Activated naive CD4-positive, alpha-beta T cell treated with anti-CD3 and anti-CD28 coated beads for 36 hours (primary cell): ENCODE measurements at places on chromosomes 4 and X. TPM values are rescaled to one million over a fixed set of nuclear protein-coding genes. Genes with fewer than 3 reads are reported as not detected.

The FHIP1A gene
- 0.07 TPM for total RNA-seq

The POLN gene
- total RNA-seq: 0.91 TPM

The RPL34 gene
- total RNA-seq: 2,004 TPM

The CT45A1 gene
- not detected for total RNA-seq

The KLKB1 gene
- not detected for total RNA-seq

The CRMP1 gene
- total RNA-seq: not detected

The RNF128 gene
- total RNA-seq: not detected

The MAGEE2 gene
- not detected for total RNA-seq

GRCh38 chrX:72663737-72664136 is 50.4 kb downstream of the PHKA1 start:
- H3K4me3 ChIP-seq: no peak overlapping the region
- H3K36me3 ChIP-seq: peaks cover 1% of the 10 kb centered on the region
- H3K4me1 ChIP-seq: peaks cover 3% of the 10 kb centered on the region
- no peak for DNase-seq

DNA sequence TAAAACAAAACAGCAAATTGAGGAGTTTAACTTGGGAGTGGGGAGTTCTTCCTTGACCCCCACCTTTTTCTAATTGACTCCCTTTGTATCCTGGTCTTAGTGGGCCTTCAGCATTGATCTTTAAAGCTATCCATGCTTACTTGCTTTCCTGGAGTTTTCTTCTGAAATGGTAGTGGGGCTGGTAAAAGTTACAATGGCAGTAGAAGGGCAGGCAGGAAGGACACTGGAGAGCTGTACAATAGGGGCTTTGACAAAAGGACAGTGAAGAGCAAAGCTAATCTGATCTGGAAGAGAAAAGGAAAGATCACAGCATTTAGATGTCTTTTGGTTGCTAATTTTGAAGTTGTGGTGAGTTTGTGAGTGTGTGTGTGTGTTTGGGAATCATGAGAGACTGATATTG is 111.5 kb downstream of the MID1 start:
- H3K4me1 ChIP-seq: no peaks in the 10 kb centered on the region
- H3K4me3 ChIP-seq: no peak overlapping the region
- no peak for DNase-seq
- H3K36me3 ChIP-seq: no peaks in the 10 kb centered on the region

DNA sequence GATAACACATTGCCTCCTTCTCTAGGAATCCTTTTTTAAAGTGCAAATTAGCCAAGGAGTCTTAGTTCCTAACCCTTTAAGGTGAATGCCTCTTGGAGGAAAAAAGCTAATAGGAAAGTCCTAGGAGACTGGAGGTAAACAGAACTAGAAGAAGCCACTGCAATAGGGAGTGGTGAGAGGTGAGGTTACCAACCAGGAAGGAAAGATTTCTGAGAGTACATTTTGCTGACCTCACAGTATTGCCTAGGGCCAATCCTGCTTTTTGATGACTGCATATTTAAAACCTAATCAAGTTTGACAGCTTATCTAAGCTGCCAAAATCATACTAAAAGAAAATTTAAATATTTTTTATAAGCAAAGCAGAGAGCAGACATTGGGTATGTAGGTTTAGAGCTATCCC is 7.3 kb upstream of the CUL4B start:
- no peak for DNase-seq
- H3K27me3 ChIP-seq: no peaks in the 10 kb centered on the region
- H3K4me1 ChIP-seq: peaks cover 5% of the 10 kb centered on the region
- no peaks in the 10 kb centered on the region for H3K36me3 ChIP-seq
- no peak overlapping the region for H3K27ac ChIP-seq

- no peaks in the 10 kb centered on the region for H3K27me3 ChIP-seq
- H3K4me3 ChIP-seq: no peak overlapping the region
- DNase-seq: no peak
- H3K36me3 ChIP-seq: no peaks in the 10 kb centered on the region
- H3K27ac ChIP-seq: no peak overlapping the region
Measured at GRCh38 chr4:80730158-80730557, 300.4 kb upstream of the BMP3 start.

- no peak overlapping the region for H3K4me3 ChIP-seq
- no peaks in the 10 kb centered on the region for H3K27me3 ChIP-seq
- DNase-seq: no peak
- no peak overlapping the region for H3K27ac ChIP-seq
Measured at GRCh38 chr4:187433141-187433540, 562.4 kb upstream of the ZFP42 start.

- no peak for DNase-seq
- no peaks in the 10 kb centered on the region for H3K4me1 ChIP-seq
- no peak overlapping the region for H3K4me3 ChIP-seq
- H3K36me3 ChIP-seq: no peaks in the 10 kb centered on the region
- peaks cover 5% of the 10 kb centered on the region for H3K27me3 ChIP-seq
Measured at GRCh38 chr4:78079726-78080430, 22.8 kb downstream of the FRAS1 start.

DNA sequence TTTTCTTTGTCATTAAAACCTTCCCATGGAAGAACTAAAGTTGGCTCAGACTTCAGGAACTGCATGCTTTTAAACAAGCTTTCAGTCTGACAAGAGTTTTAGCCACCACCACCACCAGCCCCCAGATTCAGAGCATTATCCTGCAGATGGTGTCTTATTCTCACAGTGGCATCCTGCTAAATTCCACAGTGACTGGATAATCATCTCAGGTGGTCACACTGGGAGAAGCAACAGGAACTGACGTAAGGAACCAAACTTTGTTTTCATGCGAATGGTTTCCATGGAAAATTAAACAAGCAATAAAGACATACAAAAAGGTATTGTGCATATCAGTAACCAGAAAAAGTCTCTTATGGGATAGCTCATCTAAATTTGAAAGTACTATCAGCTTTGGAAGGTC is 370.7 kb downstream of the FBXW7 start:
- no peaks in the 10 kb centered on the region for H3K36me3 ChIP-seq
- H3K4me3 ChIP-seq: no peak overlapping the region
- no peak for DNase-seq
- no peaks in the 10 kb centered on the region for H3K4me1 ChIP-seq

DNA sequence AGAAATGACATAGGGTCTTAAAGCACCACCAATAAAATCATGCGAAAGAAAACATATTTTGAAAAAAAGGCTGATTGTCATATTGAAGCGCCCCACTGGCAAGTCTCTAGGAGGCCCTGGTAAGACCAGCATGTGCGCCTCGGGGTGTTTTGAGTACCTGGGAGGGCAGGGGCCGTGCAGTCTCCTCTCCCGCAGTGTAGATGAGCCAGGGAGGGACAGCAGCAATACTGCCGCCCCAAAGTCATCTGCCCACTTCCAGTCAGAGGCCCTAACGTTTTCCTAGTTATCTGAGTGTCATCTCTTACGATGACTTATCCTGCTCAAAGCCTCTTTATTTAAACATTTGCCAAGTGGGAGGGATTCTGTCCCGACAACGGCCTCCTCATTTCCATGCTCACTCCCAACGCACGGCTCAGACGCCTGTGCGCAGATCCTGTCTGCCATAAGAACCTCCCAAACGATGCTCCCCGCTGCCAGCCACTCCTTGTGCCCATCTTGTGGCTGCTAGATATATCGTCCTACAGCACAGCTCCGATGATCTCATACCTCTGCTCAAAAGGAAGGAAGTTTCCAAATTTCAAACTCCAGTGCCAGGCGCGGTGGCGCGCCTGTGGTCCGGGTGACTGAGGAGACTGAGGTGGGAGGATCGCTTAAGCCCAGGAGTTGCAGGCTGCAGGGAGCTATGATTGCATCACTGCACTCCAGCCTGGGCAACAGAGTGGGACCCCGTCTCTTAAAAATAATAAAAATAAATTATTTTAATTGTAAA is 17.2 kb upstream of the SCRG1 start:
- H3K4me1 ChIP-seq: peaks cover 3% of the 10 kb centered on the region
- no peak for DNase-seq
- no peak overlapping the region for H3K4me3 ChIP-seq

GRCh38 chr4:151835467-151835866 is 74.7 kb upstream of the GATB start:
- no peaks in the 10 kb centered on the region for H3K27me3 ChIP-seq
- no peaks in the 10 kb centered on the region for H3K36me3 ChIP-seq
- no peak overlapping the region for H3K27ac ChIP-seq
- peaks cover 27% of the 10 kb centered on the region for H3K4me1 ChIP-seq
